ENCODE measurements at places on chromosomes 5 and 9.

DNA sequence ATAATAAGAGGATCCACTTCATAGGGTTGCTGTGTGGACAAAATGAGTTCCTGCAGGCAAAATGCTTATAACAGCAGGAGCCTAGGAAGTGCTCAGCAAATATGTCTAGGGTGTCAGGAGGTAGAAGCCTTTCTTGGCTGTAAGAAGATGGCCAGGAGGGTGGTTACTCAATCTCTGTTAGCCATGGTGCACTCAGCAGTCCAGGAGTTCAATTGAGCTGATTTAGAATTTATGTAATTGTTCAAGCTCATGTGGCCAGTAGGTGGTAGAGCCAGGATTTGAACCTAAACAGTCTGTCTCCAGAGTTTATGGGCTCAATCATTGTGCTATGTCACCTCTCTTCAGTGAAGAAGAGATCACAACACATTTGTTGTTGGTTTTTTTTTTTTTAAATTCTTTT lies 381.2 kb downstream of the KIF4B start:
- DNase-seq: no peak

DNA sequence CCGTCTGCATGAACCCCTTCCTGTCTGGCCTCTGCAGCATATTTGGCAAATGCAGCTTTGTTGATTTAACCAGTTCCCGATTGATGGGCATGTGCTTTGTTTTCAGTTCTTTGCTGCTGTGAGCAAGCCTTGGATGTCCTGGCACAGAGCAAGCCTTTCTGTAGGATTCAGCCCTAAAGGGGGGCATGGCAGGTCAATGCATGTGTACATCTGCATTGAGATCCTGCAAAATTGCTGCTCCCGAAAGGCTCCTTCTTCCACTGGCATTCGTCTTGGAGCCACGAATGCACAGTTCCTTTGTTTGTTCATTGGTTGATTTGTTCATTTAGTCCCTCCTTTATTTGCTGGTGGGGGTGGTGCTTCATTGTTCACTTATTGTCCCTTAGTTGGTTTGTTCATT lies 34.8 kb downstream of the COL5A1 start:
- no peak for DNase-seq

DNA sequence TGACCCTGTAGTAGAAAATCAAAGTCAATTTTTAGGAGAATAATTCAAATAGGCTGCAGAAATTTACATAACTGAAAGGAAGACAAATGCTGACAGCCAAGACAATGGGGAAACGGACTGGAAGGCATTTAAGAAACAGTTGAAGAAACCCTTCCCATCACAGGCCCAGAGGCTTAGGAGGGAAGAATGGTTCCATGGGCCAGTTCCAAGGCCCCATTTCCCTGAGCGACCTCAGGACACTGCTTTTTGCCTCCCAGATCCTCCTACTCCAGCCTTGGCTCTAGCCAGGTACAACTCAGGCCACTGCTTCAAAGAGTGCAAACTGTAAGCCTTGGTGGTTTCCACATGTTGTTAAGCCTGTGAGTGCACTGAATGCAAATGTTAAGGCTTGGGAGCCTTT lies 184.1 kb upstream of the SGCD start:
- DNase-seq: no peak

GRCh38 chr9:134868751-134869553 lies 11.7 kb upstream of the FCN2 start:
- no peak for DNase-seq

GRCh38 chr9:126844085-126844484 lies 16.4 kb upstream of the ZBTB34 start:
- DNase-seq: no peak

DNA sequence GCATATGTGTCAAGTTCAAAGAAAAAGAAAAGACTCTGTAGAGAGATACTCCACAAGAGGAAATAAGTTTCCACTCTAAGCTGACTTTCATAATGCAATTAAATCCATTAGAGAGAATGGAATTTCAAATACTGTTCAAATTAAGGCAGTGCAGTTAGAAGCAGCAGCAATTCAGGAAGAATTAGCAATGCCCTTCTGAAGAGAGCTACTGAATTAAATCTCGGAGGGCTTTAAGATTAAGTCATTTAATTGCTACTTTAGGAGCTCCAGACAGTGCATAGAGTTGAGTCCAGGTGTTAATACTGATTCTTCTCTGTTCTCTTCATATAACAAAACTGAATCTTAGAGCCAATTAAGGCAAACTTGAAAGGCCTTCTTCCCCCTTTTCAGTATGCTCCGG lies 8.5 kb downstream of the CDH12 start:
- DNase-seq: no peak
